Natural killer cell treated with Interleukin-12 subunit alpha and Interleukin-12 subunit beta and Interleukin-15 and Interleukin-18, amount 100 ng/mL, for 72 hours (primary cell): ENCODE measurements at places on chromosomes 12 and 14.

- peak; percentile 91 for DNase-seq
- H3K4me3 ChIP-seq, result peak overlapping the region; percentile 95
These were observed 16.6 kb downstream of the TAMALIN start for GRCh38 chr12:52023182-52023975.

DNA sequence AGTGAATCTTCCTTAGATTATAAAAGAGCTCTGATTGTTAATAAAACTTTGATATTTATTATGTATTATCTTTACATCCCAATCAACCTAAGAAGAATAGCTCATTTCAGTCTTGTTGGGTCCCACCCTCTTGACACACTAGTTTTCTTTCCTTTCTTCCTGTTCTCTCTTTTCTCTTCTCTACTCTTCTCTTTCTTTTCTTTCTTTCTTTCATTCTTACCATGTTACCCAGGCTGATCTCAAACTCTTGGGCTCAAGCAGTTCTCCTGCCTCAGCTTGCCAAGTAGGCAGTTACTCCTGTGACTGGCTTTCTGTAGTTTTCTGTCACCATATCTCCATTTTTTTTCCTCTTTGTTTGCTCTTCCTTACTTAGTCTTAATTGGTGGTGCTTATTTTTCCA is 177.8 kb downstream of the MIPOL1 start:
- H3K36me3 ChIP-seq, result no peaks in the 10 kb centered on the region
- no peak overlapping the region for H3K27ac ChIP-seq
- no peaks in the 10 kb centered on the region for H3K27me3 ChIP-seq
- H3K4me3 ChIP-seq, result no peak overlapping the region

GRCh38 chr14:69637503-69638031 is 26.2 kb downstream of the SUSD6 start:
- DNase-seq, result no peak
- H3K4me3 ChIP-seq, result peak overlapping the region; percentile 61
- peaks cover 21% of the 10 kb centered on the region for H3K36me3 ChIP-seq

DNA sequence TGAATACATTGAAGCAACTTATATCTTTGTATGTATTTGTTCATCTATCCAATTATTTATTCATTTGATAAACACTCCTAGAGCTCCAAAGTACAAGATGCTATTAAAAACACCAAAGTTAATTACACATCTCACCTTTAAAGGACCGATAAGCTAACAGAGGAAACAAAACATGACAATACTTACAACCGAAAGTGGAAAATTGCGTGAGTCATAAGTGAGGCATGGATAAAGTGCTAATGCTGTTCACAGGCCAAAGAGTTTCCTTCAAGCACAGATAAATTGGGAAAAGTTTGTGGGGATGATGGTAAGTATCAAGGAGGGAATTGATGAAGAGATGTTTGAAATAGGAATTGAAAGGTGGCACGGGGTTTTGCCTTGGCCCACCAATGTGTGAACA is 172.8 kb upstream of the KITLG start:
- H3K27ac ChIP-seq, result no peak overlapping the region
- H3K4me1 ChIP-seq, result no peaks in the 10 kb centered on the region
- H3K4me3 ChIP-seq, result no peak overlapping the region
- no peaks in the 10 kb centered on the region for H3K27me3 ChIP-seq
- no peaks in the 10 kb centered on the region for H3K36me3 ChIP-seq
- no peak for DNase-seq

- no peaks in the 10 kb centered on the region for H3K27me3 ChIP-seq
- no peak overlapping the region for H3K27ac ChIP-seq
- DNase-seq, result no peak
- H3K4me3 ChIP-seq, result no peak overlapping the region
- H3K36me3 ChIP-seq, result no peaks in the 10 kb centered on the region
- H3K4me1 ChIP-seq, result no peaks in the 10 kb centered on the region
These were observed 13.7 kb downstream of the ARL6IP4 start for GRCh38 chr12:122994140-122994675.

DNA sequence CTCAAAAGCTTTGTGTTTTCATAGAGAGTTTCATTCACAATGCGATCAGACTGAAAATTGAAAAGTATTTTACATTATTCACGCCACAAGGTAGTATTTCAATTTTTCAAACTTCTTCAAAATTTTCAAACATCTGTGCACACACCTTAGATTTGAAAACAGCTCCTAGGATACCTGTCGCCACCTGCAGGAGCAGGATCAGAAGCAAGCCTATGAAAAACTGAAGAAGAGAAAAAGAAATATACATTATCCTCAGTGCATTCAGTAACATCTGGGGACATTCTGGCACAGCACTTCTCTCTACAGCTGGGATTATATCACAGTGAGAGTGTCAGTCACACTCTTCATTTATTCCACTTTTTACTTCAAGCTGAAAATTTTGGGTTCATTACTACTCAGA is 19.8 kb downstream of the TSPAN8 start:
- no peak overlapping the region for H3K4me3 ChIP-seq
- H3K4me1 ChIP-seq, result no peaks in the 10 kb centered on the region
- no peak for DNase-seq

GRCh38 chr14:105026033-105026785 is 5.3 kb upstream of the CDCA4 start:
- H3K4me3 ChIP-seq, result peak overlapping the region; percentile 74
- peak overlapping the region; percentile 96 for H3K27ac ChIP-seq
- no peaks in the 10 kb centered on the region for H3K27me3 ChIP-seq
- no peak for DNase-seq

- H3K4me1 ChIP-seq, result peaks cover 5% of the 10 kb centered on the region
- no peaks in the 10 kb centered on the region for H3K27me3 ChIP-seq
- H3K27ac ChIP-seq, result no peak within 1 kb of the TSS
- peak within 1 kb of the TSS; percentile 72 for H3K4me3 ChIP-seq
These were observed at the start of gene RAB15 for GRCh38 chr14:64971943-64972791. Gene RAB15 (minus strand): TSS chr14:64972336. CDS start chr14:64972076, 260 bp downstream.

- H3K36me3 ChIP-seq, result no peaks in the 10 kb centered on the region
- H3K4me1 ChIP-seq, result no peaks in the 10 kb centered on the region
- DNase-seq, result no peak
- H3K4me3 ChIP-seq, result no peak overlapping the region
- H3K27me3 ChIP-seq, result peaks cover 2% of the 10 kb centered on the region
- no peak overlapping the region for H3K27ac ChIP-seq
These were observed 222.8 kb downstream of the EGLN3 start for GRCh38 chr14:33728010-33728498.

GRCh38 chr12:3075315-3075714 is 1.9 kb upstream of the TSPAN9 start:
- H3K36me3 ChIP-seq, result no peaks in the 10 kb centered on the region
- H3K4me3 ChIP-seq, result peak overlapping the region; percentile 42
- peaks cover 8% of the 10 kb centered on the region for H3K27me3 ChIP-seq
- DNase-seq, result no peak

GRCh38 chr14:20662968-20663732 is 21.2 kb upstream of the RNASE4 start:
- no peaks in the 10 kb centered on the region for H3K36me3 ChIP-seq
- no peak overlapping the region for H3K27ac ChIP-seq
- peak; percentile 65 for DNase-seq

GRCh38 chr12:53053218-53054111 is 3.6 kb downstream of the TNS2 start:
- H3K4me1 ChIP-seq, result peaks cover 18% of the 10 kb centered on the region
- peak overlapping the region; percentile 89 for H3K27ac ChIP-seq
- no peaks in the 10 kb centered on the region for H3K27me3 ChIP-seq
- peak; percentile 53 for DNase-seq

- H3K4me3 ChIP-seq, result peak overlapping the region; percentile 60
- H3K27me3 ChIP-seq, result no peaks in the 10 kb centered on the region
- peaks cover 31% of the 10 kb centered on the region for H3K36me3 ChIP-seq
These were observed 25.0 kb downstream of the HIF1A start for GRCh38 chr14:61720294-61720661.

DNA sequence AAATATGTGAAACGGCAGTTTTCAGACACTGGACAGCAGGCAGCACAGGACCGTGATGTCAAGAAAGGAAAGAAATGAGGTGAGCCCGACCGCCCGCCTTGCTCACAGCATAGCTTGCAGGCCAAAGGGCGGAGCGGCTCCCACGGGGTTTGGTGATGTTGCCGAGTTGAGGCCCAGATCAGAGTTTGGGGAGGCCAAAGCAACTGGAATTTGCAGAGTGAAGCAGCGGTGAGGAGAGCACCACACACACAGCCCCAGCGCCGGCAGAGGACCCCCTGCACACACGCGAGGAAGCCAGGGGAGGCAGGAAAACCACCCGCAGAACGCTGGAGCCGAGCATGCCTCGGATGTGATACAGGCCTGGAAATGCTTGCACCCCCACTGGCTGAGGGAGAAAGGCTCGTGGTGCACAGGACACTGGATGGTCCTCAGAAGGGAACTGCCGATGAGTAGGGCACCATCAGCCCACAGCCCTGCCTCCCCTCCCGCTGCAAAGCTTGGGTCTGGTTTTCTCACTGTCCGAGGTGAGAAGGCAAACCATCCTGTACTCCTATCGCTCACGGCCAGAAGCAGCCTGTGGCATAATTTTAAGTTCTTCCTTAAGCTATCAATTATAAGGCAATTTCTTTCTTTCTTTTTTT is 25.7 kb upstream of the PLD4 start:
- DNase-seq, result no peak
- H3K27ac ChIP-seq, result no peak overlapping the region
- H3K36me3 ChIP-seq, result no peaks in the 10 kb centered on the region
- peaks cover 14% of the 10 kb centered on the region for H3K27me3 ChIP-seq
- H3K4me3 ChIP-seq, result no peak overlapping the region
- no peaks in the 10 kb centered on the region for H3K4me1 ChIP-seq

DNA sequence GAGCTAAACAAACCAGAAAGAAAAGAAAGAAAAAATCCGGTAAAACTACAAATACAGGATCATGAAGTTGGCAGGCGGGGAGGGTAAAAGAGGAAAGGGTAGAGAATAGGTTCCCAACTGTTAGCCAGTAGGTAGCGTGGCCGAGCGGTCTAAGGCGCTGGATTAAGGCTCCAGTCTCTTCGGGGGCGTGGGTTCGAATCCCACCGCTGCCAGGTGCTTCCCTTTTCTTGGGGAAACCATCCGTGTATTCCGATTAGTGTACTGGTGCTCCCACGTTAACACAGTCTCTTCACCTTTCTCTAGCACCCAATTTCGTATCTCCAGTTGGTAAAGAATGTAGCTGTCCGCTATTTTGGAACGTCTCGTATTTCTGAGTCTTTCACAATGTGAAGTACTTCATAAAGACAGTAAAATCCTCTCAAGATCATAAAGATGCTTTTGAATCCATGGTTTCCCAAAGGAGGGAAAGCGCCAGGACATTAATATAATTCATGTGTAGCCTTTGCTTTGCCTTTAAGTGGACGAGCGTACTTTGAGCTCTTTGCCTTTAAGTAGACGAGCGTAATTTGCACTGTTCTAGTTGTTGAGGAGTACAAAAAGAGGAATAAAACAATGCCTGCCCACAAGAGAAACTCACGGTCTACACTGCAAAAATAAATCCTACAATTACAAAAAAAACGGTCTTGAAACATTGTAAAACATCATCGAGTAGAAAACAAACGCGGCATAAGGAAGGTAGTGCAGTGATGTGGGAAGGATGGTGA is 19.0 kb upstream of the RNASE12 start:
- peak; percentile 72 for DNase-seq
- H3K4me1 ChIP-seq, result no peaks in the 10 kb centered on the region
- H3K27ac ChIP-seq, result no peak overlapping the region
- no peak overlapping the region for H3K4me3 ChIP-seq
- H3K36me3 ChIP-seq, result no peaks in the 10 kb centered on the region
- no peaks in the 10 kb centered on the region for H3K27me3 ChIP-seq

- peak overlapping the region; percentile 63 for H3K4me3 ChIP-seq
- H3K36me3 ChIP-seq, result peaks cover 7% of the 10 kb centered on the region
- no peak for DNase-seq
- H3K4me1 ChIP-seq, result peaks cover 18% of the 10 kb centered on the region
- H3K27me3 ChIP-seq, result peaks cover 8% of the 10 kb centered on the region
These were observed 62.2 kb upstream of the ST8SIA1 start for GRCh38 chr12:22396735-22397134.
